Left lung (tissue), 14 donors: ENCODE measurements at places on chromosomes 1 and 21. TPM values are rescaled to one million over a fixed set of nuclear protein-coding genes. Genes with fewer than 3 reads are reported as not detected.
A peak's percentile ranks its signal among the peaks of the same experiment; 100 is the strongest.

DNA sequence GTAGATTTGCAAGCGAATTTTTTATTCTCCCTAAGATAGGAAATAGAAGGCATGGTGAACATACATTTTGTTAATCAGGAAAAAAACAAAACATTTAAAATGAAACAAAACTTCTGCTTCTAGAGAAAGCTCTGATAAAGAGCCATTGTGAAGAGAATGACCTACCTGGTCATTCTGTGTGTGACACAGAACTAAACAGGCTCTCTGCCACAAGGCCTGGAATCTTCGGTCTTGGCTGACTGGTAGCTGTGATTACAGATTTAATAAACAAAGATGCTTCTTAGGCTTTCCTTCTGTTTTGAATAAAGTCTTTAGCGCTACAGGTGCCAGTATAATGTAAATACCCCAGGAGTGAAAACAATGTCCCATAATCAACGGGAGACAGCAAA is 22.1 kb downstream of the SLC35D1 start:
- H3K27ac ChIP-seq: no peak overlapping the region
- H3K36me3 ChIP-seq: peaks cover 9% of the 10 kb centered on the region
- no peak overlapping the region for H3K4me3 ChIP-seq
- H3K27me3 ChIP-seq: no peaks in the 10 kb centered on the region

DNA sequence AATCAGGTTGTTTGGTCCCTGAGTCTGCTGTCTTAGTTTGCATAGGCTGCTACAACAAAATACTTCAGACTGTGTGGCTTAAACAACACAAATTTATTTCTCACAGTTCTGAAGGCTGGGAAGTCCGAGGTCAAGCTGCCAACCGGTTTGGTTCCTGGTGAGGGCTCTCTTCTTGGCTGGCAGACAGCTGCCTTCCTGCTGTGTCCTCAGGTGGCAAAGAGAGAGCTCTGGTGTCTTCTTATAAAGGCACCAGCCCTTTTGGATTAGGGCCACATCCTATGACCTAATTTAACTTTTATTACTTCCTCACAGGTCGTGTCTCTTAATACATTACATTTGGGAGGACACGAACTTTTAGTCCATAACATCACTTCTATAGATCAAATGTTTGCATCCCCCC is 89.6 kb upstream of the CD34 start:
- no peak overlapping the region for H3K4me3 ChIP-seq
- H3K4me1 ChIP-seq: peaks cover 5% of the 10 kb centered on the region
- no peak overlapping the region for H3K27ac ChIP-seq
- H3K36me3 ChIP-seq: no peaks in the 10 kb centered on the region
- H3K27me3 ChIP-seq: no peaks in the 10 kb centered on the region

The TMEM50B gene
- 55.2 TPM for polyA plus RNA-seq

DNA sequence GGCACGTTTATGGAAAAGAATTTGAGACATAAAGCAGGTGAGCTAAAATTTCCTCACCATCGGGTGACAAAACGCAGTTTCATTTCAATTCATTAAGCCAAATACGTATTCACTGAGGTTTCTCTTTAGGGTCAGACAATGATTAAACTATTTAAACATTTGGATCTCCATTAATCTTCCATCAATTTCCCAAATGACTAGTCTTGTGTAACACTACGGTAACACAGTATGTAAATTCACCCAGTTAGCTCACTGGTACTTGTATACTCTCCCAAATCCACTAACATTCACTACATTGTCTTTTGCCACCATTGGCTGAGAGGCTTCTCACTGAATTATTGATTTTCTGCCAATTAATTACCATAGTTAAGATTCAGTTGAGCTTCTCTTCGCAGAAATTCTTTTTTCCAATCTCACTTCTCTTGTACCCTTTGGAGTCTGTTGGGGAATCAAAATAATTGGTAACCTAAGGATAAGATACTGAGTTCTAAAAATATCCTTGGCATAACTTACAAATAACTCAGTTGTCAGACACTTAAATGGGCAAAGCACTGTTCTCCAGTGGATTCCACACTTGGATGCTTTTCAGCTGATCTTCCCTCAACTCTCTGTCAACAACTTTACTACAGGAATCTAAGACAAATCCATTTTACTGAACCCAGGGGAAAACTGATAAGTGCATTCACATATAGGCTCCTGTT is 40.7 kb downstream of the SIPA1L2 start:
- peak overlapping the region; percentile 87 for H3K27ac ChIP-seq
- no peak overlapping the region for H3K4me3 ChIP-seq
- DNase-seq: no peak
- peaks cover 8% of the 10 kb centered on the region for H3K4me1 ChIP-seq
- no peaks in the 10 kb centered on the region for H3K36me3 ChIP-seq
- no peaks in the 10 kb centered on the region for H3K27me3 ChIP-seq

DNA sequence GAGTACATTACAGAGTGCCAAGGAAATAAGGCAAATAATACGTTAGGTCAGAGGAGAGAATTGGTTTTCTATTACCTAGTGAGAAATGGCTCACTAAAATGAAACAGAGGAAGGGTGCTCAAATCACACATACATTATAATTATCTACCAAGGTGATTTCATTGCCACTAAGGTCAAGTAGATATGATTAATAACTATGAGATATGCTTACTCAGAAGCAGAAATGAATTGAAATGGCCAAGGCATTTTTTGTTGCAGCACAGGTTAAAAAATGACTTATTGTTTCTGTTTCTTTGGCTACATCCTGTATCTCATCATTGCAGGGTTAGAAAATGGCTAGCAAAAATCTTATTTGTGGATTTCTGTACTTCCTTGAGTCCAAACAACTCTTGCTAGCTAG is 154.5 kb upstream of the GORAB start:
- H3K4me1 ChIP-seq: no peaks in the 10 kb centered on the region
- H3K4me3 ChIP-seq: no peak overlapping the region
- H3K27me3 ChIP-seq: no peaks in the 10 kb centered on the region
- no peak for DNase-seq
- H3K27ac ChIP-seq: no peak overlapping the region

- no peak overlapping the region for H3K27ac ChIP-seq
- no peaks in the 10 kb centered on the region for H3K36me3 ChIP-seq
- no peaks in the 10 kb centered on the region for H3K27me3 ChIP-seq
- no peak overlapping the region for H3K4me3 ChIP-seq
- peaks cover 21% of the 10 kb centered on the region for H3K4me1 ChIP-seq
- DNase-seq: no peak
Observed at GRCh38 chr1:46611691-46612221, 4.9 kb downstream of the MOB3C start.

DNA sequence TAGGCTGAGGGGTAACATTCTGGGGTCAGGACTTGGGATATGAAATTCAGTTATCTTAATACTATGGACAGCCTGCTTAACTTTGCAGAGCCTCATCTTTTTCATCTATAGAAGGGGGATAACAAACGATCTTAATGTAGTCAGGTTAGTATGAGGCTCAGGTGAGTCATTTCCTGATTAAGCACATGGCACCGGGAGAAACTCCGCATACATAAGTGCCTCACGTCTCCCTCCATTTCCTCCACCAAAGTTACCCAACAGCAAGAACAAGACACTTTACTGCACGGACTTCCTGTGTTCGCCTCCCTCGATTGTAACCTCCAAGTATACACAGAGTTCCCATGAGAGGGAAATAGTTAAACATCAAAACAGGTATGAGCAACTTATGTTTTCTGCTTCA is 112.7 kb upstream of the COA6 start:
- H3K4me3 ChIP-seq: no peak overlapping the region
- no peak overlapping the region for H3K27ac ChIP-seq
- no peaks in the 10 kb centered on the region for H3K4me1 ChIP-seq
- H3K36me3 ChIP-seq: no peaks in the 10 kb centered on the region
- no peak for DNase-seq

The LMOD1 gene
- 3.3 TPM for polyA plus RNA-seq

DNA sequence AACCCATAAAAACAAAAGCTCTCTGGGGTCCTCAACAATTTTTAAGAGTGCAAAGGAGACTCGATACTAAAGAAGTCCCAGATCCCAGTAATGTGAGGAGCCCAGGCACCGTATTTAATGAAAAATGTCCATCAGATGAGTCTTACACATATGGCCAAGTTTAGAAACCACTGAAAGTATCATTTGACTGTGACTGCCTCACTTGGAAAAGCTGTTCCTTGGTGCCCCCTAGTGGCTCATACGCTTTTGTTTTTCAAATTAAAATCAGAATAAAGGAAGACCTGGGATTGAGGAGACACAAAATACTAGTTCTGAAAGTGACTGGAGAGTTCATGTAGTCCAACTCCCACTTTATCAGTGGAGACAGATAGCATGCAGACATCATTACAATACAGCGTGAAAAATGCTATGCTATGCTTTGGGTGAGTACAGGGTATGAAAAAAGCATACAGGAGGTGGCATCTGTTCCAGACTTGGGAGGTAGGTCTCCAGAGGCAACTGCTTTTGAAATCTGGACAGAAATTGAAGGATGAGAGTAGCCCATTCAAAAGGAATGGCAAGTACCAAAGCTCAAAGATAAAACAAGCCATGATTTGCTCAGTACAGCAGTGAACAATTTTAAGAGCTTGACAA is 33.8 kb downstream of the GDAP2 start:
- peaks cover 65% of the 10 kb centered on the region for H3K36me3 ChIP-seq
- DNase-seq: peak; percentile 56
- H3K27me3 ChIP-seq: no peaks in the 10 kb centered on the region
- no peak overlapping the region for H3K27ac ChIP-seq
- H3K4me3 ChIP-seq: no peak overlapping the region

- H3K36me3 ChIP-seq: peaks cover 93% of the 10 kb centered on the region
- no peak for DNase-seq
- no peaks in the 10 kb centered on the region for H3K27me3 ChIP-seq
- H3K4me3 ChIP-seq: no peak overlapping the region
- no peak overlapping the region for H3K27ac ChIP-seq
Observed at GRCh38 chr1:100076744-100077143, 56.0 kb downstream of the SASS6 start.

The SLC39A1 gene
- 59.1 TPM for polyA plus RNA-seq

GRCh38 chr1:228828151-228828550 is 92.9 kb downstream of the RHOU start:
- no peak for DNase-seq
- H3K4me1 ChIP-seq: peaks cover 14% of the 10 kb centered on the region
- H3K27ac ChIP-seq: no peak overlapping the region
- H3K36me3 ChIP-seq: no peaks in the 10 kb centered on the region
- no peaks in the 10 kb centered on the region for H3K27me3 ChIP-seq
- no peak overlapping the region for H3K4me3 ChIP-seq

The GBP6 gene
- 0.41 TPM for polyA plus RNA-seq
